Aortic smooth muscle cell (primary cell): ENCODE measurements at places on chromosomes 6 and 20. TPM values are rescaled to one million over a fixed set of nuclear protein-coding genes. Genes with fewer than 3 reads are reported as not detected.

OCSTAMP gene
- not detected in 2 replicates for total RNA-seq

TAAR9 gene
- not detected in 2 replicates for total RNA-seq

CLVS2 gene
- not detected in 2 replicates for total RNA-seq

REM1 gene
- 1.7 and 1.8 TPM in 2 replicates for total RNA-seq

TRIM15 gene
- not detected in 2 replicates for total RNA-seq

MTCH1 gene
- total RNA-seq: 197 and 223 TPM in 2 replicates

AIF1 gene
- total RNA-seq: not detected in 2 replicates

PPP1R14C gene
- 11.3 and 22.9 TPM in 2 replicates for total RNA-seq

NEURL2 gene
- total RNA-seq: 5.2 and 5.3 TPM in 2 replicates

ZNF391 gene
- total RNA-seq: 0.13 and 0.56 TPM in 2 replicates

SPINT3 gene
- not detected in 2 replicates for total RNA-seq

GSTA2 gene
- total RNA-seq: not detected in 2 replicates

KIF25 gene
- not detected in 2 replicates for total RNA-seq

RPL7L1 gene
- total RNA-seq: 78.2 and 79.4 TPM in 2 replicates

SLC29A1 gene
- 19.0 and 19.1 TPM in 2 replicates for total RNA-seq

RALY gene
- 66.8 and 76.4 TPM in 2 replicates for total RNA-seq

CNKSR3 gene
- total RNA-seq: 6.7 and 15.5 TPM in 2 replicates

MAD2L1BP gene
- 15.4 and 18.1 TPM in 2 replicates for total RNA-seq

MAS1 gene
- under 0.01 TPM in 2 replicates for total RNA-seq

HSPA12B gene
- 0.31 and 0.53 TPM in 2 replicates for total RNA-seq

GTSF1L gene
- not detected in 2 replicates for total RNA-seq

UBE3D gene
- 4.0 and 4.2 TPM in 2 replicates for total RNA-seq

ADGRB3 gene
- 1.4 and 2.9 TPM in 2 replicates for total RNA-seq

C6orf163 gene
- total RNA-seq: 1.5 and 2.1 TPM in 2 replicates

FOXC1 gene
- total RNA-seq: 29.8 and 36.5 TPM in 2 replicates

MOG gene
- not detected in 2 replicates for total RNA-seq

ANGPT4 gene
- not detected in 2 replicates for total RNA-seq

FOXS1 gene
- 8.9 and 15.7 TPM in 2 replicates for total RNA-seq

ARMC2 gene
- total RNA-seq: 1.9 and 2.6 TPM in 2 replicates

SOBP gene
- 3.8 and 5.8 TPM in 2 replicates for total RNA-seq

PPP1R3G gene
- 0.93 and 1.2 TPM in 2 replicates for total RNA-seq

KCNS1 gene
- not detected in 2 replicates for total RNA-seq

POU5F1 gene
- total RNA-seq: 0.12 and 0.13 TPM in 2 replicates

VSTM2L gene
- total RNA-seq: 0.53 and 0.93 TPM in 2 replicates

PRDM13 gene
- total RNA-seq: not detected in 2 replicates

TCF15 gene
- not detected in 2 replicates for total RNA-seq

KIF13A gene
- total RNA-seq: 108 and 118 TPM in 2 replicates

LPA gene
- not detected in 2 replicates for total RNA-seq

CST1 gene
- total RNA-seq: 0.37 and 48.1 TPM in 2 replicates

DPM1 gene
- 52.2 and 55.8 TPM in 2 replicates for total RNA-seq

ZFAND3 gene
- total RNA-seq: 24.4 and 26.6 TPM in 2 replicates

ITPR3 gene
- total RNA-seq: 27.5 and 28.9 TPM in 2 replicates

COX4I2 gene
- total RNA-seq: not detected in 2 replicates

TRIM10 gene
- under 0.01 and 0.13 TPM in 2 replicates for total RNA-seq

RGS19 gene
- total RNA-seq: 5.7 and 8.0 TPM in 2 replicates

PHACTR3 gene
- not detected in 2 replicates for total RNA-seq

LY86 gene
- not detected in 2 replicates for total RNA-seq

OR2J3 gene
- not detected in 2 replicates for total RNA-seq

FBXO9 gene
- total RNA-seq: 41.9 and 51.5 TPM in 2 replicates

SLC32A1 gene
- not detected in 2 replicates for total RNA-seq

RHAG gene
- total RNA-seq: 0.06 TPM in 1 of 2 replicates, not detected in the other

KHDRBS2 gene
- not detected in 2 replicates for total RNA-seq

CDH22 gene
- not detected in 2 replicates for total RNA-seq

NR2E1 gene
- total RNA-seq: not detected in 2 replicates

DSN1 gene
- total RNA-seq: 12.9 and 18.5 TPM in 2 replicates

MUC21 gene
- total RNA-seq: not detected in 2 replicates

DDX43 gene
- total RNA-seq: 0.68 and 0.92 TPM in 2 replicates

TSHZ2 gene
- 2.2 and 4.0 TPM in 2 replicates for total RNA-seq
